ENCODE measurements at places on chromosomes 3 and 15. TPM values are rescaled to one million over a fixed set of nuclear protein-coding genes. Genes with fewer than 3 reads are reported as not detected.

DNA sequence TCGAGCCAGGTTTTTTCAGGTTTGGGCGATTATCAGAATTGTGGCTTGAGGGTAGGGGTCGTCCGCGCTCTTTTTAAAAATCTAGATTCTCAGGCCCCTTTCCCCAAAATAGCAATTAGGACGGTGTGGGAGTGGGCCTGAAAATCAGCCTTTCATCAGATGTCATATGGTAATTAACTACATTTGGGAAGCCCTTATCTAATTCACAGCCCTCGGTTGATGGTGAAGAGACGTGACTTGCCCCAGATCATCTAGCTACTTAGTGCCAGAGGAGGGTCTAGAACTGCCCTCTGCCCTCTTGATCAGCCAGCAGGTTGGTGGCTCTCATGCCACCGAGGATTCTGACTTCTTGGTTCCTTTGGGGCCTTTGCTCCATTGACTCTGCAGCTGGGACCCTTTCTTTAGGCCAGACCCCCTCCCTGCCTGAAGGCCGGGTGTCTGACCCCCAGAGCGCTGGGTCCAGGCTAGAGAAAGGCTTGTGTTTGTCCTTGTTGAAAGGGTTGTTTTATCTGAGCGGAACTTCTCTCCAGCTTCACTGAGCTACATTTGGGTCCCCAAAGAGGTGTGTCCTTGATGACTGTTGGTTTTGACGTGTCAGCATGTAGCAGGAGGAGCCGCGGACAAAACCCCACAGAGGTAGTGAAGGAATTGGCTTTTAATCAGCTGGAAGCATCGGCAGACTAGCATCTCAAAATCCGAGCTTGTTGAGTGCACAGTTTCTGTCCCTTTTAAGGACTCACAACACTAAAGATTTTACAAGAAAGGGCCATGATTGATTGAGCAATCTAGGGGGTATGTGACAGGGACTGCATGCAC, 857 bp downstream of the AEN start:
- peak; percentile 59 for DNase-seq

DNA sequence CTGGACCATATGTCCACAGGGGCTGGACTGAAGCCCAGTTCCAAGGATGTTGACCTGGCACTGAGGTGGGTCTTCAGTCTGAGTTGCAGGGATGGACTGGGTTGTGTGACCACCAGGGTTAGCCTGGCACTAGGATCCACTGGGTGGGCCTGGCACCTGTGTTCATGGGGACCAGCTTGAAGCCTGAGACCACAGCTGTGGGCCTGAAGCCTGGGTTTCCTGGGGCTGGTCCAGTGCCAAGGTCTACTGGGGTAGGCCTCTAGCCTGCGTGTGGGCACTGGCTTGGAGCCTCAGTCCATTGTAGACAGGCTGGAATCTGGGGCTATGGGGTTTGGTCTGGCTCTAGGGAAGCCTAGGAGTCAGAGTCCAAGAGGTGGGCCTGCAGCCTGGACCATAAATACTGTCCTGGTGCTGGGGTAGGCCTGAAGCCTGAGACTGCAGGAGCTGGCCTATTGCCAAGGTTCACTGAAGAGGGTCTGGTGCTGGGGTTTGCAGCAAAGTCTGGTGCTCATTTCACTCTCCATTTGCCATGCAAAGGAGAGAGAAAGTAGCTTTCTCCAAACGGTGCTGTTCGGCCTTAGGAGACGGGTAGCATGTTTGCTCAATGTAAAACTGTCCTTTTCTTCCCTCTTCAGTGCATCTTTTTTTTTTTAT, 51.2 kb upstream of the TBC1D5 start:
- DNase-seq, result no peak

DNA sequence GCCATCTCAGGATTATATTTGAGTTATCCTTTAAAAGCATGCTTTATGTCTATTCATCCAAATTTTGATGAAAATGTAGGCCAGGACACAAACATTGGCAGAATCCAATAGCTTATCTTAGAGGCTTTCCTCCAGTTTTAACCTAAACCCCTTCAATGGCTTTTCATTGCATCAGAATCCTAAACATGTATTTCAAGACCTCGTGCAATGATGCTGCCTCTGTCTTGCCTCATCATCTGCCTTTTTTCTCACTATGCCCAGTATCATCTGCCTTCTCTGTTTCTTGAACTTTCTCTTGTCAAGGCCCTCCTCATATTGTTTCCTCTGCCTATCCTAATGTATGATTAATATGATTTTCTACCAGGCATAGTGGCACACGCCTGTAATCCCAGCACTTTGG, 76.1 kb upstream of the MAP4 start:
- no peak for DNase-seq

PARP14 gene
- 13.2 TPM for total RNA-seq

C3orf52 gene
- total RNA-seq, result 45.5 TPM

LPP gene
- 19.5 TPM for total RNA-seq

CADM2 gene
- 0.26 TPM for total RNA-seq

CCDC66 gene
- 22.3 TPM for total RNA-seq

DNA sequence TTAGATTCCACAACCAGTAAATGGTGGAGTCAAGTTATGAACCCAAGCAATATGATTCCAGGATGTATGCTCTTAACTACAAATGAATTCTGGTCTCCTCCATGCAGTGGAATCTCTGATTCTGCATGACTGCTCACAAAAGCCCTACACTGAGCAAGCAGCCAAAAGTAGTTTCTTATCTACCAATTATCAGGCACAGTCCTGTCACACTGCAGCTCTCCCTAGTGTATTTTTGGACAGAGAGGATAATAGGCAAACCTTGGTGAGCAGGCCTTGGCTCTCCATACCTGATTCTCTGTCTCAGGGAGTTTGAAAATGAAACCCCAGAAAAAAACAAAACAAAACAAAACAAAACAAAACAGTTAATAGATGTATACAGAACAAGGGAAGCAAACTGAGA, 3.5 kb upstream of the SSR3 start:
- DNase-seq, result no peak

LEKR1 gene
- under 0.01 TPM for total RNA-seq

- DNase-seq, result peak; percentile 36
Observed at GRCh38 chr3:106610362-106610959, 741.6 kb upstream of the CBLB start.

UPK1B gene
- total RNA-seq, result 55.2 TPM

GRCh38 chr15:26697913-26698312, 75.0 kb downstream of the GABRB3 start:
- DNase-seq, result no peak

GRCh38 chr3:157082305-157082982, 77.5 kb downstream of the CCNL1 start:
- peak; percentile 98 for DNase-seq

CRYGS gene
- total RNA-seq, result 0.79 TPM

- DNase-seq, result no peak
Observed at GRCh38 chr3:168608926-168609325, 513.2 kb upstream of the GOLIM4 start.

DNA sequence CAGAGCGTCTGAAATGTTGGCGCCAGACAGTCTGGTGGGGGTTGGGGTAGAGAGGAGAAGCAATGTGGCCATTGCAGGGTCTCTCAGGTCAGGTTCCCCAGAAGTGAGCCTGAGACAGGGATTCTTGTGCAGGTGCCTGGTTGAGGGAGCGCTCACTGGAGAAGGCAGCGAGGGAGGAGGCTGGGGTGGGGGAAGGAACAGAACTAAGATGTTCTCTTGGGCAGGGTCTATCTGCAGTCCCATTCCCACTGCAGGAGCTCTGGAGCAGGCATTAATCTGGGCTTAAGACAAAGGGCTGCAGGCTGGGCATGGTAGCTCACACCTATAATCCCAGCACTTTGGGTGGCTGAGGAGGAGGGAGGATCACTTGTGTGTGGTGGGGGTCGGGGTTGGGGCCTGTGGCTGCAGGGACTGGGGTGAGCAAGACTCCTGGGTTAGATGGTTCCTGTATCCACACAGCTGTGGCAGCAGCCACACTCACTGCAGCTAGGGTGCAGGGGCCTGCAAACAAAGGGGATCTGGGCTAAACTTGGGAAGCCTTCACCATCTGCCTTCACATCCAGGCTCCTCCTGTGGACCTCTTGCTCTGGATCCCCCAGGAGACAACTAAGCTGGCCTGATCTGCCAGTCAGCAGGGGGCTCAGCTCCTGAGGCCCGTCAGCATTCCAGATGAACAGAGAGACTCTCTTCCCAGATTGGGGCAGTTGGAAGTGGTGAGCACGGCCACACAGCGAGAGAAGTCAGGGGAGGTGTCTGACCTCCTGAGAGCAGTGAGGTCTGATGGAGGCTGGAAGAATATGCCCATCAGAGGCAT, 172.5 kb downstream of the ABHD5 start:
- DNase-seq, result no peak

DNA sequence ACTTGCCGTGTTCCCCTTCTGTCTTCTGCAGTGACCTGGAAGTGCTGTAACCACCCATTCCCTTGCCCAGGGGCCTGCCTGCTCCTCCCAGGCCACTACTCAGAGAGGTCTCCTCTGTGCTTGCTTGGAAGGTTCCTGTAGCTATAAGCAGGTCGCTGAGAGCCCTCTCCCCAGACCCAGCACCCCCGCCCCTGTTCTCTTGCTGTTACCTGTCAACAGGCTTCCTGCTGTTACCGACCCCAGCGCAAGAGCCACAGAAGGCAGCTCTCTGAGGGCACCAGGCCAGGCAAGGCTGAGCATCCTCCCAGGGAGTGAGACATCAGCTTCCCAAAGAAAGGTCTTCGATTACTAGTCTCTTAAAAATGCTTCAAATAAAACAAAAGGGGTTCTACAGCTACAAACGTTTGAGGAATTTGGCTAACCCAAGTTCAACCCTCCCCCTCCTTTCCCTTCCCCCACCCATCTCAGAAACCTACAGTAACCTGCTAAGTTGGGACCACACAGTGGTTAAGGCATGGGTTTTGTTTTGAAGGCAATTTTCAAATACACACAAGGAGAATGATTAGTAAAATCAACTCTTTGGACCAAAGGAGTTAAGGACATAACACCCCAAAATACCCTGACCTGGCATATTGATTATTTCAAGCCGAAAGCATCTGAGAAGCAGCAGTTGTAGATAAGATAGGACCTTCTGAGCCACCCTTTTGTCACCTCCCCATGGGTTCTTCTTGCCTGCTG, 74.9 kb upstream of the MFGE8 start:
- DNase-seq, result no peak

DNA sequence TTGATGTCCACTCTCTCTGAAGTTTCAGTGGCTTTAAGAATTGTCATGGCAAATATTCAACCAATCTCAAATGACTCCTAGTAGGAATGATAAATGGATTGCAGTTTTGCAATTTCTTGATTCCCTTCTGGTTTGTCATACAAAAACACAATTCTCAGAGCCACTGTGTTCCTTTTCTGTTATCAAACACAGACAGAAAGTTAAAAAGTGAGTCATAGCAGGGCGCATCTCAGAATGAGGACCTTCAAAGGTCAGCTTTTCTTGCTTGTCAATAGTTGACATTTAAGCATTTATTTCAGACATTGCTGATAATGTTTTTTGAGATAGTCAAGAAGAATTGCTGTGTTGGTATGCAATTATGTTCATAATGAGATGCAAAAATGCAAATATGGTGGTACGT, 405.9 kb downstream of the NR2F2 start:
- DNase-seq, result no peak

DNA sequence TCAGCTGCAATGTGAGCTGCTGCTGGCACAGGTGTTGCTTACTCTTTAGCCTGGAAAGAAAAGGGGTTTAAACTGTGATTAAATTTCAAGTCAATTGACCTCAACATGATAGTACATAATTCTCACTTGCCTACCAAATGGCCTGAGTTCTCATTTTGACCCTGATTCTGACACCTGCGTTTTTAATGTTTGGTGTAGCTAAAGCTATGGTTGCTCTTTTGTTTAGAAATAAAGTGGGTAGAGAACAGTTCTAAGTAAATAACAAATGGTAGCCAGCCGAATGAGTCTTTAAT, 100.8 kb upstream of the SOX2 start:
- no peak for DNase-seq

GRCh38 chr15:41233367-41233771, 2.3 kb downstream of the CHP1 start:
- peak; percentile 76 for DNase-seq

SCN5A gene
- total RNA-seq, result not detected

DNA sequence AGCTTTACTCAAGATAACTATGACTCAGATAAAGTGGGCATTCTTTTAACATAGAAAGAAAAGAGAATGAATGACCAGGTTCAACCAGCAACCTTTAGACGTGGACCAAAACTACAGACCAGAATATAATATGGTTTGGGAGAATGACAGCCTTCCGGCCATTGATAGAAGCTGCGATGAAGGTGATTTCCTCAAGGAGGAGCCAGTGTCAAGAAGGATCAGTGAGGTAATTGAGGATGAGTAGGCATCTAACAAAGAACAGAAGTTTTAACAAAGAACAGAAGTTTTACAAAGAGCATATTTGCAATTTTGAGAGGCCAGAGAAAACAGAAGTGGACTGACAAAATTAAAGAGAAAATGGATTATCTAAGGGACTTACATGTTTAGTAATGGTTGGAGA, 289.0 kb upstream of the AGTR1 start:
- DNase-seq, result no peak

- DNase-seq, result no peak
Observed at GRCh38 chr3:148084931-148085330, 612.8 kb upstream of the AGTR1 start.

GRCh38 chr3:196140224-196140623, 58.3 kb upstream of the TFRC start:
- DNase-seq, result no peak

DNA sequence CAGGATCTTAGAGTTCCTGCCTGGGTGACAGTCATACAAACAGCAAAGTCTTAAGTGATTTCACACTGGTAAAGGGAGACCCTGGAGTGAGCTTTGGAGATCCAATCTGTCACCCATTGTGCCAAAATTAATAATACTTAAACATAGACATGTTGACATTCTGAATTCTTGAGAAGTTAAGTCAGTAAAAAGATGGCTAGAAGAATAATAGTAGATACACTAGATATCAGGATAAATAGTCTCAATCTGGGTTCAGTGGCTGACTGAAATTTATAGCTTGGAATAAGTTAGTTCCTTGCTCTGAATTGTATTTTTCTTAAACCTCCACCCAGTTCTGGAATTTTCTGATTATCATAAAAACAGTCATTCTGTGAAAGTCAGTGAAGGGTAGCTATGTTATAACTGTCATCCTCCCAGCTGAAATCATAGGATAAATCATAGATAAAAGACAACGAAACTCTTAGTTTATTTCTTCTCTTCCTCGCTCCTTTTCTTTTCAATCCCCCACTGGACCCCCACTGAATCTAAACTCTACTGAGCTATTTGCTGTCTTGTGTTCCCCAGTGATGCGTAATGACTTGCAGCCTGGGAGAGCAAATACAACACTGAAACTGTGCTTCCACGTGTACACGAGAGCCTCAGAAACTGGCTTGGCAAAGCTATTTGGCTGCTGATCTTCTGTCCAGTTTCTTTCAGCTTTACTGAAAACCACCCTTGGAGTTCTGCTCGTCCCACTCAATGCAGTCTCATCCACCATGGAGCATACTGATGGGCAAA, 175.4 kb upstream of the TP63 start:
- DNase-seq, result no peak

GRCh38 chr3:54159917-54160316, 37.6 kb downstream of the CACNA2D3 start:
- no peak for DNase-seq

DNA sequence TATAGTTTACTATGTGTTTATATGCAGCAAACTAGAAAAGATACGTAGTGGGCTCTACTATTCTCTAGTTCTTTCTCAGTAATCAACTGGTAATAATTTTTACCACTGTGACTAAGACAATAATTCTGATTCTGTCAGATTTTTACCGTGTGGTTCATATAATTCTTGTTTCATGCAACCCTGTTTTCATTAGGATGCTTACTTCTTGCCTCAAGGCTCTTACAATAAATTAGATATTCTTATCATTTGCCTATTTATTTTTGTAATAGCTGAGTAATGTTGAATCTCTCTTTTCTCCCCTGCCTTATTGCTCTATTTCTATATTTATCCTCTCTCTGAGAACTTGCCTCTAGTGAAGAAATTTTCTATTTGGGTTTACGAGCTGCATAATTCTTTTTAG, 524.7 kb downstream of the NAALADL2 start:
- DNase-seq, result no peak

ECE2 gene
- not detected for total RNA-seq

All from bronchial epithelial cell (primary cell).